NCI-H774 (cell line): ENCODE measurements at places on chromosomes 13 and 19.

DNA sequence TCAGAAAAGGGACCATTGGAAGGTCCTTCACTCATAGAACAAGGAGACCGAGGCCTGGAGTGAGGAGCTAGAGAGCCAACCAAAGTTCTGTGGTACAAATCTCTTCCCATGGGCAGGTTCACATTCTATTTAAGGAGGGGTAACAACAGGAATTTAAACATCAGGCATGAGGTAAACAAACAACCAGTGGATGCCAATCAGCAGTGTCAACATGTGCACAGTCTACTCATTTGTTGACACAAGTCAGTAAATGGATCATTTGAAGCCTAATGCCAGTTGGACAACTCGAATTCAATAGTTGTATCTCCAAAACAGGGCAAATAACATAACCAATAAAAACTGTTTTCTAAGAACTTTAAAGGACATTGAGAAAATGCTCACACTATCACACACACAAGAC, 6.3 kb upstream of the DOCK9 start:
- DNase-seq, result no peak

- no peak for DNase-seq
These were observed 418.4 kb downstream of the EFNB2 start for GRCh38 chr13:106117035-106117434.

DNA sequence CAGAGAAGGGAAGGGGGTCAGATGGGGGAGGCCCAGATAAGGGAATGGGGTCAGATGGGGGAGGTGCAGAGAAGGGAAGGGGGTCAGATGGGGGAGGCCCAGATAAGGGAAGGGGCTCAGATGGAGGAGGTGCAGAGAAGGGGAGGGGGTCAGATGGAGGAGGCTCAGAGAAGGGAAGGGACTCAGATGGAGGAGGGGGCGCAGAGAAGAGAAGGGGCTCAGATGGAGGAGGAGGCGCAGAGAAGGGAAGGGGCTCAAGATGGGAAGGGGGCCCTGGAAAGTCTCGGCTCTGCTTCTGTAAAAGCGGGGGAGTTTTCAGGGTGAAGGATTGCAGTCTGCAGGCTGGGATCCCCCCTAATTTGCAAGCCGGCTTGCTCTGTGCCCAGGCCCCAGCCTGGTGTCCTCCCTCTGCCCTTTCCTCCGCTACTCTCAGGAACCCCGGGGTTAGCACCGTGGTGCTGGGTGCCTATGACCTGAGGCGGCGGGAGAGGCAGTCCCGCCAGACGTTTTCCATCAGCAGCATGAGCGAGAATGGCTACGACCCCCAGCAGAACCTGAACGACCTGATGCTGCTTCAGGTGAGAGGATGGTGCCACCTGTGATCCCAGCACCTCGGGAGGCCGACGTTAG, 1.6 kb downstream of the AZU1 start:
- DNase-seq, result no peak

- no peak for DNase-seq
These were observed 162.2 kb downstream of the KDM4B start for GRCh38 chr19:5131031-5131505.

GRCh38 chr13:32019612-32020233, 11.9 kb upstream of the FRY start:
- no peak for DNase-seq

GRCh38 chr19:11046605-11047354, 42.5 kb upstream of the LDLR start:
- DNase-seq, result no peak

- no peak for DNase-seq
These were observed 24.6 kb upstream of the EPHX3 start for GRCh38 chr19:15256708-15257331.

- DNase-seq, result no peak
These were observed 19.5 kb upstream of the ARL11 start for GRCh38 chr13:49608651-49609331.

DNA sequence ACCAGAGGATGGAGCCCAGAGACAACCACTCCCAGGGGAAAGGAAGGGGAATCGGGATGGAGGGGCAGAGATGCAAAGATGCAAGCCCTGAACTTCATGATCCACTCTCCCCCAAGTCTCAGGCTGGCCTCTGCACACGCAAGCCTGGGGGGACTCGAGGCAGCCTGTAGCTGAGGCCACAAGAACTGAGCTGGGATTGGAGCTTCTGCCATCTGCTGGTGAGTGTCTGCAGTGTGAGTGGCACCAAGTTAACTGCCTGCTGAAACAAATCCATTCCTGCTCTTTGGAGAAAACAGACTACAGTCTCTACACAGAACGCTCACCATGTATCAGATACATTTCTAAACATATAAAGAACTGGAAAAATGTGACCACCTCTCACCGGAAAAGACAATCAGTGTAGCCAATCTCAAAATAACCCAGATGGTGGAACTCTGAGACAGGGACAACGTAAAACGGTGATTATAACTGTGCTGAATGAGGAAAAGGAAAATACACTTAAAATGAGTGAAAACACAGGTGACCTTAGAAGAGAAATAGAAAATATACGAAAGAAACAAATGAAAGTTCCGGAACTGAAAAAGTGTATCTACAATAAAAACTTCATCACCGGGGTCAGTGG, 62.1 kb downstream of the KLF2 start:
- peak; percentile 4 for DNase-seq

DNA sequence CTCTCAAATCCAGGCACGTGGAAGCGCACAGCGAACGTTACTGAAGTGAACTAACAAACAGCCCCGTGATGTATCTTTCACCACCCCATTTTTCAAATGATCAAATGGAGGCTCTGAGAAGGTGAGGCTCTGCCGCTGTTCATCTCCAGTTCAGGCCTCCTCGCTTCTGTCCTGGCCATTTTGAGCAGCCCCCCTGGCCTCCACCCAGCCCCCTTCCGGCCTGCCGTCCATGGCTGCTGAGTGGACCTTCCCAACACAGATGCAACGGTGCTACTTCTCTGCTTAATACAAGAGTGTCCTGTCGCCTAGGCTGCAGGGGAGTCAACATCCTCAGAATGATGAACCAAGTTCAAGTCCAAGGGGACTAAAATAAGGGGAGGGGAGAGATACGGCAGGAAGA, 9.7 kb downstream of the SYDE1 start:
- DNase-seq, result no peak

- DNase-seq, result no peak
These were observed 34.8 kb upstream of the C1QTNF9 start for GRCh38 chr13:24274452-24275021.

GRCh38 chr19:40281381-40282208, 3.5 kb downstream of the AKT2 start:
- no peak for DNase-seq

DNA sequence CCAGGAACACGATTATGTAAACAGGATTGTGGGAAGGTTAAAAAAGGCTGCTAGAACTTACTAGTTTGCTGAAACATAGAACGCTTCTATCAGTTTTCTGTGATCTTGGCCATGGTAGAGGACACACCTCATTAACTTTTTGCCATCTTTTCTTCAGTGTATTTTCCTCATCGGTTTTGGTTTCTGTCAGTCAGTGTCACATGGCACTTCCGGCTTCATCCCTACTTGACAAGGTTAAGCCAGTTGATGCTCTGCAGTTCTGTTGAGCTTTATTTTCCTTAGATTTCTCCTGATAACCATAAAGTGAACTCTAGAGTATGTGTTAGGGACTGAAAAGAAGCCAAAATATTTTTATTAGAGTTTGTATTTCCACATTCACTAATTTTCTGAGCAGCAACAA, 147.5 kb downstream of the NDFIP2 start:
- DNase-seq, result no peak

- no peak for DNase-seq
These were observed 945 bp downstream of the AMER2 start for GRCh38 chr13:25171170-25171516.

DNA sequence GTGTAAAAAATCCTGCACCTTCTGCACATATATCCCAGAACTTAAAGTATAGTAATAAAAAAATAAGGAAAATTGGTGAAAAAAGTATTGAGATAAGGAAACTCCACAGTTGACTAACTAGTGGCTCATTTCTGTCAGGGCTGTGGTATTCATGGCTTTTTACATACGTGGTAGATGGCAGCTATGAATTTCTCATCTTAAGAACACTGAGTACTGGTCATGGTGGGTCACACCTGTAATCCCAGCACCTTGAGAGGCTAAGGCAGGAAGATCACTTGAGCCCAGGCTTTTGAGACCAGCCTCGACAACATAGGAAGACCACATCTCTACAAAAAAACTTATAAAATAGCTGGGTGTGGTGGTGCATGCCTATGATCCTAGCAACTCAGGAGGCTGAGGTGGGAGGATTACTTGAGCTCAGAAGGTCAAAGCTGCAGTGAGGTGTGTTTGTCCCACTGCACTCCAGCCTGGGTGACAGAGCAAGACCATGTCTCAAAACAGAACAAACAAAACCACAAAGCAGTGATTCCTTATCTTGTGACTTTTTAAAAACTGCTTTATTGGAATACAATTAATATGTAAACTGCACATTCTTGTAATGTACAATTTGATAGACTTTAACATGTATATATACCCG, 16.8 kb downstream of the SLAIN1 start:
- no peak for DNase-seq

- no peak for DNase-seq
These were observed 35.8 kb downstream of the CAPN12 start for GRCh38 chr19:38708413-38709024.

- no peak for DNase-seq
These were observed 21.3 kb downstream of the GADD45B start for GRCh38 chr19:2497186-2497585.

GRCh38 chr13:74707291-74707690, 573.1 kb upstream of the KLF12 start:
- DNase-seq, result no peak

GRCh38 chr19:47518854-47519253, 4.0 kb upstream of the NAPA start:
- no peak for DNase-seq

GRCh38 chr13:27172495-27172842, 858 bp upstream of the USP12 start:
- no peak for DNase-seq

GRCh38 chr13:101757446-101758039, 305.1 kb downstream of the ITGBL1 start:
- DNase-seq, result peak; percentile 5

GRCh38 chr13:42369071-42369797, 97.3 kb downstream of the AKAP11 start:
- no peak for DNase-seq

GRCh38 chr19:11530432-11530831, 1.5 kb upstream of the ECSIT start:
- peak; percentile 93 for DNase-seq

DNA sequence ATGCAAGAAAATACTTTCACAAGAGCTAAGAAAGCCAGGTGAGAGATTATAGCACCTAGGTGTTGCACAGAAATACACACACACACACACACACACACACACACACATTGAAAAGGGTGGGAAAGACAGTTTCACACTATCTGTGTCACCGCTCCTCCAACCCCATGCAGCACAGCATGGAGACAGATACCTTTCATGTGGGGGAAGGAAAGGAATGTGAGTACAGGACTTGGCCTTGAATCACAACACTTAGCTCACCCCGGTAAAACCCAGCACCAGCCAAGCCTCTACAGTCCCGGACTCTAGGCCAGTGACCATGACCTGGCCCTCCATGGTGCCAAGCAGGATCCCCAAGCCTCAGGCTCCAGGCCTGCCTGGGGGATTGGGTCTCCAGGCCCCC, 462.0 kb upstream of the SPRY2 start:
- no peak for DNase-seq

DNA sequence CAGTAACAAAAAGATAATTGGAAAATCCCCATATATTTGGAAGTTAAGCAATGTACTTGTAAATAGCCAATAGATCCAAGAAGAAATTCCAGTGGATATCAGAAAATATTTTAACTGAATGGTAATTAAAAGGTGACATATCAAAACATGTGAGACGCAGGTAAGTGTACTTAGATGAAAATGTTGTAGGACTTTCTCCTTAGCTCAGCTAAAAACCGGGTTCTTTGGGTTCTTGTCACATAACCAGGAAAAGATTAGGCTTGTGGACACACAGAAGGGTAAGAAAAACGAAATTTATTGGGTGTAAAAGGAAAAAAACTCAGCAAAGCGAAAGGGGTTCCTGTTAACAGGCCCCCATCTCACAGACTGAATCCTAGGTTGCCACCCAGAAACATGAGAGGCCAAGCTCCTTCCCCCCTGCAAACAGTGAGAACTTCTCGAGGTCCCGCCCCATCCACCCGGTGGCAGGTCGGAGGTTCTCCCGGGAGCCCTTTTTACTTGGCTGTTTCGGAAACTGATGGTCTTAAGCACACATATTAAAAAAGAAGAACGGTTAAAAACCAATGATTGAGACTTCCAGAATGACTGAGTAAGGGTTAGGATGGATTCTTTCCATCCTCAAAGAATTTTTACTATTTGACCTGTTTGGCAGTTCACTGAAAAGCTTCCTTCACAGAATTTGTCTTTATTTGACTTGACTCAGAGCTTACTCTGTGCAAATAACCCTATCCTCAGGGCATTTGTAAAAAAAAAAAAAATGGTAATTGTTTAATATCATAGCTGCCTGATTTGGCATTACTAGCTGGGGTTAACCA, 3.1 kb upstream of the CCDC70 start:
- DNase-seq, result no peak

GRCh38 chr19:4794971-4795370, 3.4 kb downstream of the FEM1A start:
- DNase-seq, result no peak

DNA sequence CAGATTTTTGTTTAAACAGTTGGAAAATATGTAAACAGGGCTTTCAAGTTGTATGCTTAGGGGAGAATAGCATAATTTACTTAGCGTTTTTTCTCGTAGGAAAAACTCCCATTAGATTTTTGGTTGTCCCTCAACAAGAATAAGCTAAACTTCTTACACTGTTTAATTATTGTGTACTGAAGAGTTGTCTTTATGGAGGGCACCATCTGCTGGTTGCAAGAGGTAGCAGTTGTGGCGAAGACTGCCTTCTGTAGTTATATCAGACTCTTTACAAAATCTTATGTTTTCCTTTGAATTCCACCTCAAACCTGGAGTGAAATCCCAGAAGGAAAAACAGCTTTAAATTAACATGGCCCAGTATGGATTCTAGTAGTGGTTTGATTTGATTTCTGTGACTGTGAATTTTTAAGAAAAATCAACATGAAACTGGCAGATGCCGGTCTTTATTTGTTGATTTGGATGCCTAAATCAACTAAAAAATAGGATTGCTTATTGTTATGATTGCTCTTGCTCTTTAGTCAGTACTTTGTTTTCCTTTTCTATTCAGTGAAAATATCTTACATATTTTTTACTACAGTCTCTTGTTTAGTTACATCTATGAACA, 53.4 kb downstream of the PDS5B start:
- no peak for DNase-seq

DNA sequence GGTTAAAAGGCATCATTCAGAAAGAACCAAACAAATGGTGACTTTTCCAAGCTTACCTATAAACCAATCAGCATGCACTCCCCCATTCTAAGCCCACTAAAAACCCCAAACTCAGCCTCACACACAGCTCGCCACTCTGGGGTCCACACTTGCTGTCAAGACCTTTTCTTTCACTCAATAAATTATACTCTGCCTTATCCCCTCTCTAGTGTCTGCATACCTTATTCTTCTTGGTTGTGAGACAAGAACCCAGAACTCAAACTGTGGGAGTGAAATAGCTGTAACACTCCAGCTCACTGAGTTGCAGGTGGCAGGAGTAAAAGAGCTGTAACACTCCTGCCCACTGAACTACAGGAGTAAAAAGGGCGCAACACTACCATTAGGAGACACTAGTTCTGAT, 559.0 kb downstream of the TBC1D4 start:
- no peak for DNase-seq

- DNase-seq, result no peak
These were observed 13.1 kb downstream of the IGFL3 start for GRCh38 chr19:46111376-46111775.
